ENCODE measurements at places on chromosomes 13 and 19.

- peak; percentile 54 for DNase-seq
Observed at GRCh38 chr19:35644987-35645679, 3.0 kb upstream of the COX6B1 start.

DNA sequence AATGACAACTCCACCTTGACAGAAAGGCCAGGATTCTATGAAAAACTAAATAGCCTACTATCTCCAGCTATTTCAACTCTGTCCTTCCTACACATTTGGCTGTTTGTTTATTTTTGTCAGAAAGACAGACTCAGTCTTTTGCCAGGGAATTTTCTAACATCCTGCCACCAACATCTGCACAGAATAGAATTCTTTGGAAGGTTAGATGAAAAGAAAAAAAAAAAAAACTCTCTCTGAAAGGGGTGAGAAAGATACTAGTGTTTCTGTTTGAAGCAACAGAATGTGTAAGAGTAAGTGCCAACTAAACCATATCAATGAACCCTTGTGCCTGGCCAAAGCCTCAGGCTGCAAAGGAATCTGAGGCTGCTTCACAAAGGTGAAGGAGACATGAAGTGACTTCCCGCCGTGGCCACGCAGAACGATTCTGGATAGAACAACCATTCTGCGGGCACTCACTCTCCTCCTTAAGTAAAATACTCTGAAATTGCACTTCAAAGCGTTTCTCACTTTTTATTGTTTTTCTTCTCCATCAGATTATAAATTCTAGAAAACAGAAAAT, 498.2 kb downstream of the IRS2 start:
- DNase-seq: no peak

- DNase-seq: no peak
Observed at GRCh38 chr19:19181488-19181998, 10.4 kb downstream of the BORCS8 start.

- DNase-seq: no peak
Observed at GRCh38 chr19:19278315-19278714, 5.2 kb upstream of the TM6SF2 start.

DNA sequence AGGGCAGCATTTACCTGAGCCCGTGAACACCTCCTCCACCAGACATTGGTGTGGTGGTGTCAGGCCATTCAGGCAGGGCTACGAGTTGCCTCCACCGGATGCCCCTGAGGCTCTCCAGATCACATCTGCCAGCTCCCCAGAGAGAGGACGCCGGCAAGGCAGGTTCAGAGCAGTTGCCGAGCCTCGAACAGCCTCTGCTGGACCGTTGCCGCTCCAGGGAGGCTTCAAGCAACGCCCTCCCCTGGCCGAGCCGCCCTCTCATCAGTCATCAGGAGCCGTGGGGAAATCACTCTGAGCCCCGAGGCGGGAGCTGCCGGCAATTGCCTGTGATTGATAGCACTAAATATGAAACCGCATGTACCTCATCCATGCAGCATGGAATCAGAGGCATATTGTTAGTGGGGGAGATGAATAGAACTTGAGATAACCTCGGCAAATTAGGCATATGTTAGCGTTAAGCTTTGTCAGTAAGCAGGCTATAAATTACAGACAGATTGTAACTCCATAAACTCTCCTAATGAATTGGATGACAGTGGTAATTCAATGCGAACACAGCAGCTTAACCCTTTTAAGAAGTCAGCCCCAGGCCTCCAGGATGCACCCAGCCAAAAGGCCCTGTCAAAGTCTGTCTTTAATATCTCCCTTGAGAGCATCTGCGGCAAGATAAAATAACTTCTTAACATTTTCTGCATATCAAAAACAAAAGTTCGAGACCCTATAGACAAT, 29.8 kb upstream of the SPACA7 start:
- DNase-seq: no peak

DNA sequence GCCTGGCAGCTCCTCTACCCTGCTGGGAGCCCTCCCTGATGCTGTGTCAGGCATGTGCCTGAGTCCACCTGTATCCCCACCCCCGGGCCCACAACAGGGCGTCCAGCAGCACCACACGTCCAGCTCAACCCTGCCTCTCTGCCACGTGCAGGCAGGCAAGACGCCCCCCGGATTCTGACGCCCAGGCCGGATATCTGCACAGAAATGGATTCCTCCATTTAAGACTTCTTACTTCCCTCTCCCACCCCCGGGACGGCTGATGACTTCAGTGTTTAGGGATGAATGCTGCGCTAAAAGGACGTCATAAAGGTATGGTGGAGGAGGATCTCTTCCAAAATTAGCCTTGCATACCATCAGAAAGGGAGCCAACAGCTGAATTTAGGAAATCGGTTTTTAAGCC, 10.2 kb downstream of the PEPD start:
- DNase-seq: no peak

GRCh38 chr19:2032296-2032941, 16.9 kb upstream of the BTBD2 start:
- no peak for DNase-seq

- no peak for DNase-seq
Observed at GRCh38 chr19:37695144-37695899, 24.2 kb downstream of the ZNF607 start.

DNA sequence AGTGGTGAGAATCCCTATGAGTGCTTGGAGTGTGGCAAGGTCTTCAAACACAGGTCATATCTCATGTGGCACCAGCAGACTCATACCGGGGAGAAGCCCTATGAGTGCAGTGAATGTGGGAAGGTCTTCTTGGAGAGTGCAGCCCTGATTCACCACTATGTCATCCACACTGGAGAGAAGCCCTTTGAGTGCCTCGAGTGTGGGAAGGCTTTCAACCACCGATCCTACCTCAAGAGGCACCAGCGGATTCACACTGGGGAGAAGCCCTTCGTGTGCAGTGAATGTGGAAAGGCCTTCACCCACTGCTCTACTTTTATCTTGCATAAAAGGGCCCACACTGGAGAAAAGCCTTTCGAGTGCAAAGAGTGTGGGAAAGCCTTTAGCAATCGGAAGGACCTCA, 18.7 kb upstream of the AURKC start:
- DNase-seq: no peak

DNA sequence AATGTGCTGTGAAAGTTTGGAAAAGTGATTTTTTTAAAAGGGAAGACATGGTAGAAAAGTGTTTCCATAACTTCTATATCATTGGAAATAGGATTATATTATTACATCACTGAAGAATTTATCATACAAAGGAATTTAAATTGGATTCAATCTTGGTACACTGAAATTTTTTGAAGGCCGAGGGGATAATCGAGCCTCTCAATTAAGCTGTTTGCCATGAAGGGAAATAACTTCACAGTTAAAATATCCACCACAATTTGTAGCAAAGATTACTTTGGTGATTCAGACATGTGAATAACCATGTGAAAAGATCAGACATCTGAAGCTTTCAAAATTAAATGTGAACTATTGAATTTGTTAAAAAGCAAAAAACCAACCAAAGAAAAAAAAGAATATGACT, 215.3 kb downstream of the KLF5 start:
- no peak for DNase-seq

- no peak for DNase-seq
Observed at GRCh38 chr13:111629926-111630325, 309.5 kb downstream of the TEX29 start.

- DNase-seq: no peak
Observed at GRCh38 chr13:78398743-78399410, 204.5 kb downstream of the POU4F1 start.

DNA sequence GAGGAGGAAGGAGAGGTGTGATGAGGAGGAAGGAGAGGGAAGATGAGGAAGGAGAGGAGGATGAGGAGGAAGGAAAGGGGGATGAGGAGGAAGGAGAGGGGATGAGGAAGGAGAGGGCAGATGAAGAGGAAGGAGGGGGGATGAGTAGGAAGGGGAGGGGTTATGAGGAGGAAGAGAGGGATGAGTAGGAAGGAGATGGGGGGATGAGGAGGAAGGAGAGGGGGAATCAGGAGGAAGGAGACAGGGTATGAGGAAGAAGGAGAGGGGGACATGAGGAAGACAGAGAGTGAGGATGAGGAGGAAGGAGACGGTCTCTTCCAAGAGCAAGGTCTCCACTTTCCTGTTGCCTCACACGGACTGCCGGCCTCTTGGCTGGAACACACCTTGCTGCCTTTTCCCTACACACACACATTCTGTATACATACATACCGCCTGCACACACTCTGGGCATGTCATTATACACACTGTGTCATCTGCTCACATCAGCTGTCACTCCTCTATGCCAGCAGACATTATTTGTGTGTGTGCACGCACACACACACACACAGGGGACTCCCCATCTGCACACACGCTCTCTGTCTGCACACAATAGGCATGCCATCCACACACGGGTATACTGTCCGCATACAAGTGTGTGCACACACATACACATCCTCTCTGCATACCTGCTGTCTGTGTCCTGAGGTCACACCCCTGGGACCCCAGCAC, 11.1 kb upstream of the VSTM2B start:
- DNase-seq: no peak

- no peak for DNase-seq
Observed at GRCh38 chr19:18480006-18480691, 41.7 kb downstream of the ELL start.

- DNase-seq: no peak
Observed at GRCh38 chr13:73140801-73141200, 82.0 kb downstream of the KLF5 start.

DNA sequence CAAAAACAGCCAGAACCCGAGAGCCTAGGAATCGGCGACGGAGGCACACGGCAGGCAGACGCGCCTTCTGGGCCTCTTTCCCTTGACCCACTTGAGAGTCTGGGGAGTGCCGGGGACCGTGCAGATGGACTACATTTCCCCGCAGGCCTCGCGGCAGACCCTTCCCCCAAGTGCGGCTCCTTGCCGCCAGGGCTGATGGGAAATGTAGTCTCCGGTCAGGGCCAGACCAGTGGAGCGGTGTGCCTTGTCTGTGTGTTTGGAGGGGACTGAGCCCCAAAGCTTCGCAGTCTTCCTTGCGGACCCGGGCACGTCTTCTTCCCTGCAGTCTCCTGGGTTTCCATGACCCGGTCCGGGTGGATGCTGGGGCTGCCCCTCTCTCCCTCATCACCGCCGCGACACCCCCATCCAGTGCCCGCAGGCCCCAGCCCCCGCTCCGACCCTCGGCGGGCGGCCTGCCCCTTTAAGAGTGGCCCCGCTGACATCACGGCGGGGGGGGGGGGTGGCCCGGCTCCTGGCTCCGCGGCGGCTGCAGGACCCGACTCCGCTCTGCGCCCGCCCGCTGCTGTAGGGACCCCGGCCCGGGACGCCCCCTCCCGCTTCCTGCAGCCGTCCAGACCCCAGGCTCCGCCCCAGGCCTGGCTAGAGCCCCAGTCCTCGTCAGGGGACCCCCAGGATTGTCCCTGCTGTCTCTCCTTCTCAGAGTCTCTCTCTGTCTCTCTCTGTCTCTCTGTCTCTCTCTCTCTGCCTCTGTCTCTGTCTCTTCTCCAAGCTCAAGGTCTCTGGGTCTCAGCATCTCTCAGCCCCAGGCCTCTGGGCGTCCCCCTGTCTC, 758 bp upstream of the CACNG7 start:
- no peak for DNase-seq

DNA sequence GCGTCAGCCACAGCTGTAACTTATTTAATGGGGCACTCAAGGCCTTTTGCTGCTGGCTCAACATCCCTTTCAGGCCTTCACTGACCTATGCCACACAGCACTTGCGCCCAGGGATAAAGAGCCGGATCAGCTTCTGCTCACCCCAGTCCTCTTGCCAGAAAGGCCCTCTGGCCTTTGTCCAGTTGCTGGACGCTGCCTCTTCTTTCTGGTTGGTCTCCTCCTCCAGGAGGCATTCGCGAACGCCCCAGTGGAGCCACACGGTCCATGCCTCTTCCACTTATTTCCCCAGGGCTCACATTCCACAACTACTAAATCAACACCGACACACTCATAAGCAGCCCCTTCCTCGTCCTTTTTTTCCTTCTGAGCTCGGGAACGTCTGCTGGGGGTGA, 3.7 kb upstream of the ZNF329 start:
- DNase-seq: no peak

- DNase-seq: no peak
Observed at GRCh38 chr13:25232937-25233515, 54.3 kb downstream of the MTMR6 start.

DNA sequence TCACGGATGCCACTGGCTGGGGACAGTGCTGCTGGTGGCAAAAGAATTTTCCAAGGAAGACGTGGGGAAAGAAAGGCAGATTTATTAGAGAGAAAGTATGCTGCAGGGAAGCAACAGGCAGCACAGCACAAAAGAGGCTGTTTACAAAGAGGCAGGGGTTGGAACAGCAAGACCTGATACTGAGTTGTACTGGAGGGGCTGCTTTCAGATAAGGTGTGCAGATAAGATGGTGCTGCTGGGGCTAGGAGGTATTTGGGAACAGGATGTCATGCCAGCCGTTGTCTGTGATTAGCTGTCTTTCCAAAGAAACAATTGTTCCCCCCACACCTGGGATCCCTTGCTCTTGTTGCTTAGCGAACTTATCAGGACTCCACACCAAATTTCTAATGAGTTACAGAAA, 2023.3 kb upstream of the PCDH20 start:
- no peak for DNase-seq

- DNase-seq: no peak
Observed at GRCh38 chr19:38031423-38031770, 124.4 kb downstream of the SIPA1L3 start.

- DNase-seq: no peak
Observed at GRCh38 chr13:40114305-40114896, 458.9 kb downstream of the COG6 start.

DNA sequence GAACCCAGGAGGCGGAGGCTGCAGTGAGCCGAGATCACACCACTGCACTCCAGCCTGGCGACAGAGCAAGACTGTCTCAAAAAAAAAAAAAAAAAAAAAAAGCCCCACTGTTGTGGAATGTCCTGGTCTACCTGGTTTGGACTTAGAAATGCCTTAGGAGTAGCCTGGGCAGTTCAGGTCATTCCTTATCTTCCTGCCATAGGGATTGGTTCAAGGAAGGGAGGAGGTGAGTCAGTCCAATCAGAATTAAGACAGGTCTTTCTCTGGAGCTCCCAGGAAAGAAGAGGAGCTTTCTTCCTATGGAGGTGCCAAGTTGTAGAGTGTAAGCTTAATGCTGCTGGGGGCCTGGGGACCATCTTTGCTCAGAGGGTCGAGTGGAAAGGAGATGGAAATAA, 44.8 kb downstream of the SIPA1L3 start:
- DNase-seq: no peak

DNA sequence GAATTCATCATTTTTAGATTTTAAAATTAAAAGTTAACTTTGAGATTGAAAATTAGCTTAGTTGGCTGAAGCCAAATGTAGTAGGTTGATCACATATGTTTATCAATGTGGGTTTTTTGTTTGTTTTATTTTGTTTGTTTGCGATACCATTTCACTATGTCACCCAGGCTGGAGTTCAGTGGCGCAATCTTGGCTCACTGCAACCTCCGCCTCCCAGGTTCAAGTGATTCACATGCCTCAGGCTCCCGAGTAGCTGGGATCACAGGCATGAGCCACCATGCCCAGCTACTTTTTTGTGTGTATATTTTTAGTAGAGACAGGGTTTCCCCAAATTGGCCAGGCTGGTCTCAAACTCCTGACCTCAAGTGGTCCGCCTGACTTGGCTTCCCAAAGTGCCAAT, 665.7 kb upstream of the SLC10A2 start:
- DNase-seq: no peak

- no peak for DNase-seq
Observed at GRCh38 chr19:13228561-13228960, 78.3 kb downstream of the IER2 start.

GRCh38 chr13:48888613-48889012, 87.1 kb upstream of the FNDC3A start:
- no peak for DNase-seq

- no peak for DNase-seq
Observed at GRCh38 chr13:21872795-21873194, 201.9 kb downstream of the FGF9 start.
